ENCODE measurements at places on chromosomes 6 and 20.

GRCh38 chr6:83199863-83200225 is 6.7 kb downstream of the RWDD2A start:
- DNase-seq = no peak

GRCh38 chr6:25953733-25954132 is 8.9 kb upstream of the TRIM38 start:
- DNase-seq = no peak

DNA sequence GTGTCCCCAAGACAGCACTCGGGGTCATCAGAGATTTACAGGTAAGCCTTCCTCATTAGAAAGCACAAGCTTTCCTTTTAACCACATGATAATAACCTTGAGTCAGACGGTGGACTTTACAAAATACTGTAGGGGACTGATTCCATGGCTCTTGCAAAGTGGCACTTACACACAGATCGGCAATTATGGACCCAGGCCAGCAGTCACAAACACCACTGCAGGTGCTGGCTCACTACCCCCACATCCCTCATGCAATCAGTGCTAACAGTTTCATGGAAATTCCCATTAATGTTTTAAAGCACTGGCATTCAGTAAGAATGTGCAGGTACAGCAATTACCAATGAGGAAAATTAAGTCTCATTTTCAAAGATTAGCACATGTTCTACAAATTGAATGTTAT is 516.5 kb downstream of the PRKN start:
- no peak for DNase-seq

DNA sequence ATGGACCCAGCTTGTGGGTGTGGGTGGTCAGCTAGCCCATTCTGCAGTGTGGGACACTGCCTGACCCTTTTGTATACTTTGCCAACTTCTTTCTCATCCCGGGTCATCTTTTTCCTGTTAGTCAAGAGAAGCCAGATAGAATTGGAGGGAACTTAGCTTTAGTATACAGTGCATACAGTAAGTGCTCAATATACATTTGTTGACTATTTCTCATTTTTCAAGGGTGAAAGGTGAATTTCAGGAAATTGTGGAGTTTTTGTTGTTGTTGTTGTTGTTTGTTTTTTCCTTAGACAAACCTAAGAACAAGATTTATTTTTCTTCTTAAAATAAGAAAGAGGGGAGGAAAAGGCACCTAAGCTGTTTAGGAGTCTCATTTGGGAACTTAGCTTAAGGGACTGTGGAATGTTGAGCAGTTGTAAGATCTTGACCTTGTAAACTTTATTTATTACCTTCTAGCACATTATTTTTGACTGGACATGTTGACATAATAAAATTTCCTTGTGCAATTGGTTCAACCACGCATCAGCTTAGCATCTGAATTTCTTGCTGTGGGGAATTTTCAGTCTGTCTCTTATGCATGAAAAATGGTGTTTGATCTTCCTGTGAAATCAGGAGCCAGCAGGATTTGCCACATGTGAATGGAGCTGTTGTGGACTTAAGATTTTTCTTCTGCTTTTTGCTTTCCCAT is 113.6 kb downstream of the ARID1B start:
- DNase-seq = no peak

- no peak for DNase-seq
Observed at GRCh38 chr6:158284876-158285655, 27.2 kb upstream of the TULP4 start.

- DNase-seq = no peak
Observed at GRCh38 chr6:109075934-109076333, 18.7 kb downstream of the SESN1 start.

GRCh38 chr6:79630883-79631692 is at the start of gene SH3BGRL2:
SH3BGRL2 (plus strand) TSS chr6:79631329; CDS start chr6:79631462, 133 bp downstream.
- DNase-seq = peak; percentile 6

Data from activated gamma-delta T cell (primary cell).